ENCODE measurements at places on chromosomes 2 and 18.

- peak; percentile 10 for DNase-seq
Measured at GRCh38 chr2:147297820-147298219, 547.0 kb upstream of the ACVR2A start.

DNA sequence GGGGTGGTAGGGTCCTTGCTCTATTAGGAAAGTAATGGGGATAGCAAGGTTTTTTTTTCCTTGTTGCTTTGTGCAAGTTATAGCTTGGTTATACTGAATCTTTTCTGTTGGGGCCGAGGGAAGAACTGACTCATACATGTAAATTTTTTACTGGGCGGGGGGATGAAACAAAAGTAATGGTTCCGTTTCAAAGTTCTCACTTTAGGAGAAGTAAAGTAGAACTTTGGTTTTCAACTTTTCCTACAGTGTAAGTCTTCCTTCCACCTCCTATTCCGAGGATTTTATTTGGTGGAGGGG, 1.1 kb downstream of the AFTPH start:
- no peak for DNase-seq

DNA sequence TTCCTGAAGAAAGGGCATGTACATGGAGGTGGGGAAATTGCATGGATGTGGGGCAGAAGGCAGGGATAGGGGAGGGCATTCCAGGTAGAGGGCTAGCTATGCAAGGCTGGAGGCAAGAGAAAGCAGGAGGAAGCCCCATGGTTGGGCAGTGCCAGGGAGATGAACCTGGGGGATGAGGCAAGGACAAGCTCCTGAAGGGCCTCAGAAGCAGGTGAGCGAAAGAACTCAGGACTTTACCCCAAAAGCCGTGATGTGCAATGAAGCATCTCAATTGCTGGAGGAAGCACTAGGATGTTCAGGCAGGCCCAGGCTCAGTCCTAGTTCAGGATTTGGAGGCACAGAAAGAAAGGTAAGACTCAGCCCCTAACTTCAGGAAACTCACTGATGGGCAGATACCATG, 117.0 kb upstream of the EPAS1 start:
- no peak for DNase-seq

- no peak for DNase-seq
Measured at GRCh38 chr2:204144492-204144891, 207.9 kb downstream of the ICOS start.

- DNase-seq = no peak
Measured at GRCh38 chr2:231051116-231051515, 5.6 kb upstream of the PSMD1 start.

GRCh38 chr18:42183746-42184145, 228.7 kb downstream of the PIK3C3 start:
- no peak for DNase-seq

- no peak for DNase-seq
Measured at GRCh38 chr2:48247206-48247605, 282.7 kb upstream of the STON1 start.

- no peak for DNase-seq
Measured at GRCh38 chr2:100782380-100782878, 37.5 kb upstream of the NPAS2 start.

DNA sequence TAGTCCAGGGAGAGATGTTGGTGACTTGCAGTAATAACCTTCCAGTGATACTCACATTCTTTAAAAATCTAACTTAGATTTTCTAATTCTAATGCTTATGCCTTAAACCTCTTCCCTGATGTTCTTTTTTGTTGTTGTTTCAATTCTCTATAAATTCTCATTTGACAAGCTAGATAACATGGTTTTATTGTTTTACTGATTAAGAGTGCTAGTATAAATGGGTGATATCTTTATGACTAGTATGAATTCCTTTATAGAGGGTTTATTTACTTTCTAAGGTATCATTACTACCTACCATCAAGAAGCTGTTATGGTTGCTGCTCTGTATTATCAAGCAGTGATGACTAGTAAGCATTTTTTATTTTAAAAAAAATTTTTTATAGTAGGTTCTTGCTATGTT, 35.0 kb downstream of the ACVR2A start:
- DNase-seq = no peak

- no peak for DNase-seq
Measured at GRCh38 chr2:31525876-31526275, 54.9 kb downstream of the SRD5A2 start.

DNA sequence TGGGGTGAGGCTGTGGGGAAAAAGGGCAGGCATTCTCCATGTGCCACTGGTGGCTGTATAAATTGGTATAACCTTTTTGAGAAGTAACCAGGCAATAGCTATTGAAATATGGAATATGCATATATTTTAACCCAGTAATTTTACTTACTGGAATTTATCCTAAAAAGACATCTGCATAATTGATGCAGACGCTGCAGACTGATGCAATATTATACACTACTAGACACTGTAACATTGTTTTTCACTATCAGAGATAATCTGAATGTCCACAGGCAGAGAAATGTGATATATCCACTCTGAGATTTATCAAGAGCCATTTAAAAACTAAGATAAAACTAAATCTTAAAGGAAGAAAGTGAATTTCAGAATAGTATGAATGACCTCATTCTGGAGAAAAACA, 14.7 kb downstream of the THOC1 start:
- no peak for DNase-seq

- DNase-seq = no peak
Measured at GRCh38 chr2:143481237-143481623, 352.0 kb downstream of the ARHGAP15 start.

- DNase-seq = no peak
Measured at GRCh38 chr2:155895016-155895415, 437.5 kb downstream of the NR4A2 start.

DNA sequence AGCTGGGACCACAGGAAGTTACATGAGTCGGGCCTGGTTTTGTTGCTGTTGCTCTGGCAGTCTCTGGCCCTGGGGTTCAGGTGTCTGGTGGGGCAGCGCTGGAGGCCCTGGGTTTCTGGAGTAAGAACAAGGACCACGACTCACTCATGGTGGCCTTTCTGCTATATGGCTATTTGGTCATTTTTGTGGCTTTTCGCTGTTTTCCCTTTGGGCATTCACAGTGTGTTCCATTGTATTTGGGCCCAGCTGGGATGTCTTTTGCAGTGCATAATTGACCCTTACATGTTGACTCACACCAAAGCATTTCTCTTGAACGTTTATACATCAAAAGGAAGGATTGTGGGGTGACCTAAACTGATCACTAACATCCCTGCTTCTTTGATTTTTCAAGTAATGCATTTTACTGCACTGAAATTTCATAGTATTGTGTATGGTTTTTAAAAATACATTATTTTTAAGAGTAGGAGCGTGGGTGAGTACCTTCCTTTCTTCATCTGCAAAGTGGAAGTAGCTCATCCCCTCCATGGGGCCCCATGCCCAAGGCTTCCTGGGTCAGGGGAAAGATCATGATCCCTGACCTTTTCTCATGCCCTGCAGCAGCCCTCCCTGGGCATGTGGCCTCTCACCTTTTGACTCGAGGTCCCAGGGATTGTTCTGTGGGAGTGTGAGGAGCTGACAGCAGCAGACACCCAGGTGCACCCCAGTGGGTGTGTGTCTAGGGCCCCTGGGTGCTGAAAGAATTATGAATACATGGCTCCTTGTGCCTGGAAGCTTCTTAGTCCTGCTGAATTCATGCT, 225.5 kb downstream of the AGAP1 start:
- DNase-seq = no peak

GRCh38 chr2:66698091-66698490, 263.2 kb downstream of the MEIS1 start:
- no peak for DNase-seq

GRCh38 chr2:11264818-11265217, 79.6 kb downstream of the ROCK2 start:
- DNase-seq = no peak

GRCh38 chr2:16225545-16225944, 285.2 kb downstream of the MYCN start:
- DNase-seq = no peak

DNA sequence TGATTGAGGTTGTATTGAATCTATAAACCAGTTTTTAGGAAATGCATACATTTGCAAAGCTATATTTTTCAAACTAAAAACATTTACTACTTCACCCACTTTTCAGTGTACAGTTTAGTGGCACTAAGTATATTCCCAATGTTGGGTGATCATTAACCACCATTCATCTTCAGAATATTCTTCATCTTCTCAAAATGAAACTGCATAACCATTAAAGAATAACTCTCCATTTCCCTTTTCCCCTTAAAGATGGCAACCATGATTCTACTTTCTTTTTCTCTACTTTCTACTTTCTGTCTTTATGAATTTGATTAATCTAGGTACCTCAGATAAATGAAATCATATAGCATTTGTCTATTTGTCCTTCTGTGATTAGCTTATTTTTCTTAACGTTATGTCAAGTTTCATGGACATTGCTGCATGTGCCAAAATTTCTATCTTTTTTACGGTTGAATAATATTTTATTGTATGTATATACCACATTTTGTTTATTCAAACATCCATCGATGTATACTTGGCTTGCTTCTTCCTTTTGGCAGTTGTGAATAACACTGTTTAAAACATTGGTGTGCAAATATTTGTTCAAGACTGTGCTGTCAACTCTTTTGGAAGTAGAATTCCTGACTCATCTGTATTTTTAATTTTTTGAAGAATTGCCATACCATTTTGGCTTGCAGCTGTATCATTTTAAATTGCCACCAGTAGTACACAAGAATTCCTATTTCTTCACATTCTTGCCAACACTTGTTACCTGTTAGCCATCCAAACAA, 104.9 kb downstream of the RPRM start:
- DNase-seq = no peak

- DNase-seq = no peak
Measured at GRCh38 chr18:3584897-3585460, 135.0 kb downstream of the TGIF1 start.

GRCh38 chr2:239113615-239114014, 265.7 kb downstream of the TWIST2 start:
- no peak for DNase-seq

DNA sequence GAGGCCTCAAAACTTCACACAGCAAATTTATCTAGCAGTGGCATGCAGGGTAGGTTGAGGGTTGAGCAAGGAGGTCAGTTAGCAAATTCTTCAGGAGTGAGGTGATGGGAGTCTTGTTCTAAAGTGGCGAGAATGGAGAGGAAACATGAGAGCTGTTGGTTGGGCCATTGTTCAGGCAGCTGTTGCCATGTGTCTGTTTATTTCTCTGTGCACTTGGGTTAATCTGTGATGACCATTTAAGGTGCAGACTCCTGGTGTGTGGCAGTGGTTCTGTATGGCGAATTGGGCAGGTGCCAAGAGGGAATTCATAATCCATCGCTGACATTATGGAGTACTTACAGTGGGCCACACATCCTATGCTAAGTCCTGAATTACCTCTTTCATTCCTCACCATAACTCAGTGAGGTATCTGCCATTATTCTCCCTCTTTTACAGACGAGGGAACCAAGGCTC, 30.4 kb downstream of the TMEM178A start:
- DNase-seq = no peak

DNA sequence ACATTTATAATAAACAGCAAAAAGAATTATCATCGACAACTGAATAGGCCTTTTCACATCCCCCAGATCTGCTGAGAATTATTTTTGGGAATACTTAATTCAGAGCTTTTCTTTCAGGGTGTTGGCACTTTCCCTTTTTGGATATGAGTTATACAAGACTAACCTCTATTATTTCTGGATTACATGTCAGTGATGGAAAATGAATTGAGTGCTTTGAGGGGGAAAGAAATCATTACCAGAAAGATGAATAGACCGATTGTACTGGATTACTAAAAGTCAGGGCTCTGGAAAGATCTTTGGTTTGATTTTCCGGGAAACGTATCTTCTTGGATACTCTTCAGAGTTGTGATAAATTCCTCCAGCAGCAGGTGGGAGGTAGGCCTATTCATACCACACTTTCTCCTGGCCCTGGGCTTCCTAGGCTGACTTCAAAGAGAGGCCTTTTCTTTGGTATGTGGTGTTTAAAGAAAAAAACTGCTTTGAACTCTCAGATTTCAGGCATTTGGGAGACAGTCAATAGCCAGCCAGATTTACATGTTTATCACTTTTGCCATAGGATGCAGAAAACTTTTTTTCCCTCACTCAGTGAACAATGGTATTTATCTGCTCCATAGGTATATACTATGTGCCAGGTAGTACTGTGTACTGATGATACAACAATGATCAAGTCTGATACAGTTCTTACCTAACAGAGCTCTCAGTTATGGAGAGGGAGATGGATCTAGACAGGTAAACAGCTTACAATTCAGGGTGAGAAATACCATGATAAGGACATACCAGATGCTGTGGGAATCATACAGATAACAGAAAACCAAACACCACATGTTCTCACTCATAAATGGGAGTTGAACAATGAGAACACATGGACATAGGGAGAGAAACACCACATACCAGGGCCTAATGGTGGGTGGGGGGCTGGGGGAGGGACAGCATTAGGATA, 63.3 kb upstream of the ACTR3 start:
- no peak for DNase-seq

- no peak for DNase-seq
Measured at GRCh38 chr2:159050426-159050825, 82.0 kb downstream of the TANC1 start.

DNA sequence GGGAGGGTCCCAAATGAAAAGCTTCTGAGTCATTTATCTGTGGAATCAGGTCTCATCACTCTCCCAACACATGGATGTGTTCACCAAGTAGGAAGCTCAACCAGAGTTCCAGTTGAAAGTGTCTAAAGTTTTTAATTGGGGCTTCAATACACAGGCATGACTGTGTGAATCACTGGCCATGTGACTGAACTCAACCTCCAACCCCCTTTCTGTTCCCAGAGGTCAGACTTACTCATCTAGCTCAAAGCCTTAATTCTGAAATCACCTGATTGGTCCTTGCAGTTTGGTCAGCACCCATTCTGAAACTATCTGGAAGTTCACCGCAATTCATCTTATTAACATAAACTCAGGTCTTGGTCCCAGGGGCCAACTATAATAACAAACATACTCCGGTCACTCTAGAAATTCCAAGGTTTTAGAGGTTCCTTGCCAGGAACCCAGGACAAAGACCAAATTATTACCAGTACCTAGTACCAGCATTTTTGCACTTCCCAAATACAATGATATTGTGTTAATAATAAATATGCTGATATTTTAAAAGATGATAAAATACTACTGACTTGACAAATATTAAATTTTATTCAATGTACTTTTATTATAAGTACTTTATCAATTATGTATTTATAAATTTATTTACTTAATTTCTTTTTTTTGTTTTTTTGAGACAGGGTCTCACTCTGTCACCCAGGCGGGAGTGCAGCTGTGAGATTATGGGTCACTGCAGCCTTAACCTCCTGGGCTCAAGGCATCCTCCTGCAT, 10.7 kb upstream of the RBM45 start:
- no peak for DNase-seq

DNA sequence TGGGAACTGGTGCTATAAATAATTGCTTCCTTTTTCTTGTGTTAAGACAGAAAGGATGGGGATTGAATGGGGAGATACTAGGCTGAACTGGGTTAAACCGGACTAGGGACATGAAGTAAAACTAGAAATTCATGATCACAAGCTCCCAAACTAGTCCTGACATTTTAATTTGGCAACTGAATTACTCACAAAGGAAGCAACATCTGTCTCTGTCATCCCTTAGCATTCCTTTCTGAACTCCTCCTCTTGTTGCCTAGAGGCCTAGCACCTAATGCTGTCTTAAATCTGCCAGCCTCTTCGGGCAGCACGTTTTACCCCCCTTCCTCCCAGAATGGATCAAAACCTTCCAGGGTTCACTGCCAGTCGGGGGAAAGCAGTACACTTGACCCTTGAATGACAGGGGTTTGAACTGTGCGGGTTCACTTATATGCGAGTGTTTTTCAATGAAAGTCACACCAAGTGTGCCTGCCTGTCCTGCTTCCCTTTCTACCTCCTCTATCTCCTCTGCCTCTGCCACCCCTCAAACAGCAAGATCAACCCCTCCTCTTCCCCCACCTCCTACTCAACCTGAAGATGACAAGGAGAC, 8.2 kb downstream of the KCTD1 start:
- DNase-seq = no peak

GRCh38 chr2:230684270-230685168, 28.1 kb upstream of the CAB39 start:
- no peak for DNase-seq

All from stimulated activated CD8-positive, alpha-beta memory T cell treated with anti-CD3 and anti-CD28 coated beads, Interleukin-15, amount 100 ng/mL, for 4 hours (primary cell).